ENCODE measurements at places on chromosomes 1 and 21.

DNA sequence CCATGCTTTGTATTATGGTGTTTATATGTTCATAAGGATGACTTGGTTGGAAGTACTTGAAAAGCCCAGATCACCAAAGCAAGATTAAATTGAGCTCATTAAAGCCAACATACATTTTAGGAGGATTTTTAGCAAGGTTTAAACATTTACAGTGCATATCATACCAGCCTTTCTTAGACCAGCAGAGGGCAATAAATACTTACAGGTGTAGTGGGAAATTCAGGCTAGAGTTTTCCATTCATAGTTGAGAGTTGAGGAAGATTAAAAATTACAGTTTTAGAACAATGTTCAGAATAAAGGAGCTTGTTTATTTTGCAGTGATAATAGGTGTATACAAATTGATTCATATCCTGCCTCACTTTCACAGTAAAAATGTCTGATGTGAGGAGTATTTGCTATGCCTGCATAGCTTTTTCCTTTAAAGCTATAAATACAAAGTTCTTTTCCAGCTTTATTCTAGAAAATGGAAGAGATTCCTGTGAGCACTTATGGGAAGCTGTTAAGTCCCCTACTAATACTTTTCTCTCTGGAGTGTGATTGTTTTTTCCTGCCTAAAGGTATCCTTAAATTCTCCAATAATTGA, 35.3 kb downstream of the DTL start:
- DNase-seq, result no peak

DNA sequence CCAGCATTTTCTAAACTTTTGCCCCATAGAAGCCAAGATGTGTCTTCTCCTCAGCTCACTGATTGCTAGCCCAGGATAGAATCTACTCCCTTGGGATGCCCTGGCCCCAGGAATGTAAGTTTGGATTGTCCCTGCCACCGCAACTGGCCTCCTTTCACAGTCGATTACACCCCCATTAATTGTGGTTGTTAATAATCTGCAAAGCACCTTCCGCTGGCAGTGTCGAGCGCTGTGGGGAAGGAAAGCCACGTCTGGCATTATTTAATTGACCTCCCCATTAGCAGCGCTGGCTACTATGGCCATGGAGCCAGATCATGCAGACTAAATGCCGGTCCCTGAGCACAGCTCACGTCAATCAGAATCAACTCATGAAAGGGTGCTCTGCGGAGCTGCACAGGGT, 597.3 kb upstream of the PLXNA2 start:
- no peak for DNase-seq

GRCh38 chr1:171158551-171158950, 26.5 kb upstream of the FMO2 start:
- DNase-seq, result no peak

DNA sequence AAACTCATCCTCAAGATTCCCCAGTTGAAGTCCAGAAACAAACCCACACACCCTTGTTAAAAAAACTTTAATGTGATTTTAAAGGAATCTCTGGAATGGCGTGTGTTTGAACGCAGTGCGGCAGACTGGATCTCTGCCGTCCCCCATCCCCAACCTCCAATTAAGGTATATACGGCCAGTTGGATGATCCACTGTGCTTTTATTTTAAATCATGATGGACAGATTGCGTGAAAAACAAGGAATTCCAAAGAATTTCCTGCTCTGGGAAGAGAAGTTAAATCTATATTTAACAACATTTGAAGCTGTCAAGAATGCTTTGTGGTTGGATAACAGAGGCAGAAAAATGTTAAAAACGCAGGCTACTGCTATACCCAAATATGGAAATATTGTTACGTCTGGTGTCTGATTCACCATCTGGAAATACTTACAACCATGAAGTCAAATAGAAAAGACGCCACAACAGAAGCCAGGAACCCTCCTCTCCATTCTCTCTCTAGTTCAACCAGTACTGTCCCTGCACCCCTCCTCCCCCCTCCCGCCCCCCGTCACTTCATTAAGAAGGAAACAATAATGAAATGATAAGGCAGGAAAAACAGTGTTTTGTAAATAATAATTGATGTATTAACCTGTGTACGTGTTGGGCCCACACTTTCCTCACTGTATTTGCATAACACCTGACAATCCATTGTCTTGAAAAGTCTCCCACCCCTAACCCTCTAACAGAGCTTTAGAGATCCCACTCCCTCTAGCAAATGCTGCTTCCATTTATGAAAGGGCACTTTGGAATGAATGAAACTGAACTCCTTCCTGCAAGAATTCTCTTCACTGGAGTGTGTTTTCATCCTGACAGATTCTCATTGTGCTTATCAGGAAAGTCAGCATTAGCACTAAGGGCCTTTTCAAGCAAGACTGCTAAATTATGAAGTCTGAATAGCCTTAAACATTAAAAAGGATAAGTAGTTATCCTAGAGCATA, 2.0 kb upstream of the CCN1 start:
- no peak for DNase-seq

- DNase-seq, result no peak
These were observed 638 bp upstream of the TUFT1 start for GRCh38 chr1:151539321-151540020.

- DNase-seq, result no peak
These were observed 5.5 kb downstream of the CEPT1 start for GRCh38 chr1:111145542-111145941.

GRCh38 chr1:9235096-9235459, 504 bp downstream of the H6PD start:
- no peak for DNase-seq

GRCh38 chr21:45147473-45148315, 73.3 kb downstream of the ADARB1 start:
- DNase-seq, result no peak

GRCh38 chr1:180169640-180170195, 15.0 kb downstream of the QSOX1 start:
- DNase-seq, result no peak

DNA sequence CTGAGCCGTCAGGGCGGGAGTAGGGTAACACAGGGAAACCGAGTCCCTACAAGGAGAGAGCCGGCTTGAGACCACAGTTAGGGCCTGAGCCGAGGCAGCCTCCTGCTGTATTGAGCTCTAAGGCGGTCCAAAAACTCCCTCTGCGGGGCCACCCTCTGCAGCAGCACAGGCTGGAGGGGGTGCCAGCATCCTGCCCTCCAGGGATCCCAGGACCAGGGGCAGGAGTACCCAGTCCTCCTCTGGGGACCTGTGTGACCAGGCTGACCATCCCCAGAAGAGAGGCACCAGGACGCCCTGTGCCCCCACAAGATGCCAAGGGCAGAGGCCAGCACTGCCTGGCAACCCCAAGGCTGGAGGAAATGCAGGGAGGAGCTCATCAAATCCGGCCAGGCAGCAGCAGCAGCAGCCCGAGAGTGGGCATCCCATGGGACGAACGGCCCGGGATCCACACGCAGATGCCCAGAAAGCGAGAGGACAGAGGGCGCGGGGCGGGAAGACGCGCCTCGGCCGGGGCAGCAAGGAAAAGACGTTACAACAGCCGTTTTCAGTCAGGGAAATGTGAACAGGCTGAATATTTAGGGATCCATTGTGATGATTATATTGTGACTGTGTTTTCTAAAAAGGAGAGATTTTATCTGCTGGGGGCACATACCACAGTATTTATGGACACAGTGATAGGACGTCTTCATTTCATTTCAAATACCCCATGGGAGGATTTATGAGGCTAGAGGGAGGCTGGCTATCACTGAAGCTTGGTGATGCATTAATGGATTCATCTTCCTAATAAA, 57.1 kb upstream of the COL18A1 start:
- no peak for DNase-seq

DNA sequence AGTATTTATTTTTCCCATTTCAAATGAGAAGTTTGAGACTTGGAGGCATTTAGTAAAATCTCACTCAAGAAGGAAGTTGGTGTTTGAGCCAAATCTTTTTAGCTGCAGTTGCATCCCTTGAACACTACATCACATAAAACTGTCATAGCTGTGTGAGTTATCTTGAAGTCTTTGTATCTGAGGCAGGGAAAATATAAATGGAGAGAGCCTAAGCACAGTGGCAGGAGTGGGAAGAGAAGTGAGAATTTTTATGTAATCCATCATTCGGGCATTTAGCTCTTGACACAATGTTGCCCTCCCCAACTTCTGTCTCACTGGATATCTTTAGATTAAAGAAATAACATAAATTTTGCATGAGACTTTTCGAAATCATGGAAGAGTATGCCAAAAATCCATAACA, 235.4 kb upstream of the GREM2 start:
- no peak for DNase-seq

DNA sequence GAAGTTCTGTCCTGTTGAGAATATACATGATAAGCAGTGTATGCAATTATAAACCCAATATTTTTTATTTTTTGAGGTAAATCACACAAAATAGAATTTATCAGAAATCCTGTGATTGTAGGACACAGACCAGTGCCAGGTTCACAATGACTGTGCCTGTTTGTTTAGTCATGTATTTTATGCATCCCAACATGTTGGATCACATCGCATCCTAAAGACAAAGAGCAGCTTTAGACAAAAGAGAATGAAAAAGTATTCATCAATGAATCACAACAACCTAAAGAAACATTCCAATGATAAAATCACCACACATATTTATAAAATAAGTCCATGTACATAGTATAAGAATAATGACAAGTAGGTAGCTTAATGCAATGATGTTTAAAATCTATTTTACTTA, 53.2 kb upstream of the LRRC8D start:
- DNase-seq, result no peak

DNA sequence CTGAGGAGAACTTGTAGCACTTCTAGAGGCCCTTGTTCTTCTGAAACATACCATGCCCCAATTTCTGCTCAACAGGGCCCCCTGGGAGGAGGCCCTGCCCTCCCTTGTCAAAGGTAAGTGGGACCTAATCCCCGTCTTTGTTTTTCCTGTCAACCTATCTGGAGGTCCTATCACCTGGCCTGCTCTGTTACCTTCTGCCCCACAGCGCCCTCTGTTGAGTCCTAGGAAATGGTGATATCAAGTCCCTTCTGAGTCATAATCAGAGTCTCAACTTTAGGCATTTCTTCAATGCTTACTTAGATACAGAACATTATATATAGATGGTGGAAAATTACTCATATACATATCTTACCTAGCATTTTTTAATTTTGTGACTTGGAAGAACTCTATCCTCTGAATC, 28.2 kb upstream of the FCRL4 start:
- no peak for DNase-seq

DNA sequence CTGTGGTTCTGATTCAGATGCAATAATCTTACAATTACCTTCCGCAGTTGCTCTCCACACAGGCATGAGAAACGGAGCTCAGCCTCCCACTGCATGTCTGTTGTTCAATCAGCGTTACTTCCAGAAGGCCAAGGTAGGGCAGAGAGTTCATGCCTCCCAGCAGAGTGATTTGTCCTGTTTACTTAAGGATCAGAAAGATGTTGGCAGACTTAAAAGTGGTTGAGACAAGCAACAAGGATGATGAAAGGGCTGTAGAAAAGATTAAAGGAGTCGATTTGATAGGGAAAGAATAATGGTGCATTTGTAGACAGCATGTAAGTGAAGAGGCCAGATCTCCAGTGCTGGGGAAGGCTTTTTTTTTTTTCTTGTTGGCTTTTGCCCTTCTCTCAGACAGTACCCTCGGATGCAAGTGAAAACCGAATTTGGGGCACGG, 26.6 kb downstream of the ARMH1 start:
- DNase-seq, result no peak

DNA sequence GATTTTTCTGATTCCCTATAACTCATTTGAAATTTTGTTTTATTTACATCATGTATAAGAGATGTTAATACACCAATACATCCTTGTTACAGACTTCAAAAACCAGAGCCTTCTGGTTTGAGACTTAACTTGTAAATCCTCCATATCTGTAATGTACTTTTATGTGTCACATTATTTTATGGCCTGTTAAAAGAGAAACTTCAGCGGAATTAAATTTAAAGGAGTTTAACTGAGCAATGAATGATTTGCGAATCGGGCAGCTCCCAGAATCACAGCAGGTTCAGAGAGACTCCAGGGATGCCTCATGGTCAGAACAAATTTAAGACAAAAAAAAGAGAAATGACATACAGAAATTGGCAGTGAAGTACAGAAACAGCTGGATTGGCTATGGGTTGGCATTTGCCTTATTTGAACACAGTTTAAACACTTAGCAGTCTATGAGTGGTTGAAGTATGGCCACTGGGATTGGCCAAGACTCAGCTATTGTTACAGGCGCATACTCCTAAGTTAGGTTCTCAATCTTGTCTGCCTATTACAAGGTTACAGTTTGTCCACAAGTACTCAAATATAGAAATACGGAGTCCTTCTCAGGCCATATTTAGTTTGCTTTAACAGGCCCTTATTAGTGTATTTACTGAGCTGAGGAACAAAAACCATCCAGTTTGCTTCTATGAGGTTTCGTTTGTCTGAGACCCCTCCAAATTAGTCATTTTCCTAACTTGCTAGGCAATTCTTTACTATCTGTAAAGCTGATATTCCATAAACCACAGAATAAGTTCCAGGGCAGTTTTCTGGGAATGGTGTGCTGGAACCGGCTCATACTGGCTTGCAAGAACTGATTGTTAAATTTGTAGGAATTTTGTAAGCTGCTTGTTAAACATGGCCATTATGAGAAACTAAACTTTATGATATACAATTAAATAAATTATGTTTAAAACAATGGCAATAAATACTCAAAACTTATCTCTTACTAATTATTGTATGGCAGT, 56.2 kb upstream of the WDR26 start:
- DNase-seq, result no peak

- no peak for DNase-seq
These were observed 21.4 kb upstream of the LBR start for GRCh38 chr1:225449261-225449660.

DNA sequence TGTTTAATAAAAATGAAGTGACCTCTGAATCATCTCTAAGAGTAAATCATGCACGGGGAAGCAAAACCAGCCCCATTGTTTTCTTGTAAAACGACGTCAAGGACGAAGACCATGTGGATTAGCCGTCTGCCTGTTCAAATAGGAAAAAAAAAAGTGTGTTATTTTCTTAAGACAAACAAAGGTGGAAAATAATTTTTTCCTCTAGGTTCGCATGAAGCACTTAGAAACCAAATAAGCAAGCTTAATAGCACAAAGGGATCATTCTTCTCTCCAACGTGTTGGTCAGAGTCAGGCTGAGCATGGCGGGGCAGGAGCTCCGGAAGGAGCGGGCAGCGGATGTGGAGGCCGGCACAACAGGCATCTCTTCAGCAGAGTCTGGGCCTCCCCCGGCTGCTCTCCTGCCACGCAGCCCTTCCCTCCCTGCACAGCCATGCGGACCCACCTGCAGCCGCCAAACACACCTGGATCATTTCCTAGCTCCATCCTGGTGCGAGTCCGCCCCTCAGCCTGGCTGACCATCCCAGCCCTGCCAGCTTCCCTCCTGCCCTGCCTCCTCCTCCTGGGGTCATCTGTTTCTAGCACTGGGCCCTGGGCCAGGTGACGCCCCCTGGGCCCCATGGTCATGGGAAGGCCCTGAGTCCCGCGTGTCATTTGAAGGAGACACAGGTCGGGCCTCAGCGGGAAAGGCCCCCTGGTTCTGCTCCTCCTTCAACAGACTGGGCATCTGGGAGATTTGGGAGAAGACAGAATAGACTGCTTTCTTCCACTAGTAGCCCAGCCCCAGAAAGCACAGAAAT, 40.2 kb downstream of the MX1 start:
- DNase-seq, result no peak

DNA sequence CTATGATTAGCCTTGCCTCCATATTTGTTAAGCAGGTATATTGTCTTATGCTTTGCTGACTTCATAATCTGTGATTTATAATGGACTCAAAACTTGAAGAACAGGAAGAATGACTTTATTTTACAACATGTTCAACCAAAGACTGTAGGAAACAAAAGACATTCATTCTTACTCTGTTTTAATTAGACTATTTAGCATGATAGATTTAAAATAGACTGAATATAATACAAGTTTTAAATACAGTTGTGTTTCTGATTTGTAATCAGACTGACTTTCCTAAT, 63.1 kb downstream of the CDC14A start:
- no peak for DNase-seq

- DNase-seq, result no peak
These were observed 5.7 kb upstream of the LGR6 start for GRCh38 chr1:202187697-202188407.

Measured in stimulated activated CD8-positive, alpha-beta memory T cell treated with anti-CD3 and anti-CD28 coated beads, Interleukin-15, amount 100 ng/mL, for 4 hours (primary cell).